ENCODE measurements at places on chromosomes 6 and 20.

DNA sequence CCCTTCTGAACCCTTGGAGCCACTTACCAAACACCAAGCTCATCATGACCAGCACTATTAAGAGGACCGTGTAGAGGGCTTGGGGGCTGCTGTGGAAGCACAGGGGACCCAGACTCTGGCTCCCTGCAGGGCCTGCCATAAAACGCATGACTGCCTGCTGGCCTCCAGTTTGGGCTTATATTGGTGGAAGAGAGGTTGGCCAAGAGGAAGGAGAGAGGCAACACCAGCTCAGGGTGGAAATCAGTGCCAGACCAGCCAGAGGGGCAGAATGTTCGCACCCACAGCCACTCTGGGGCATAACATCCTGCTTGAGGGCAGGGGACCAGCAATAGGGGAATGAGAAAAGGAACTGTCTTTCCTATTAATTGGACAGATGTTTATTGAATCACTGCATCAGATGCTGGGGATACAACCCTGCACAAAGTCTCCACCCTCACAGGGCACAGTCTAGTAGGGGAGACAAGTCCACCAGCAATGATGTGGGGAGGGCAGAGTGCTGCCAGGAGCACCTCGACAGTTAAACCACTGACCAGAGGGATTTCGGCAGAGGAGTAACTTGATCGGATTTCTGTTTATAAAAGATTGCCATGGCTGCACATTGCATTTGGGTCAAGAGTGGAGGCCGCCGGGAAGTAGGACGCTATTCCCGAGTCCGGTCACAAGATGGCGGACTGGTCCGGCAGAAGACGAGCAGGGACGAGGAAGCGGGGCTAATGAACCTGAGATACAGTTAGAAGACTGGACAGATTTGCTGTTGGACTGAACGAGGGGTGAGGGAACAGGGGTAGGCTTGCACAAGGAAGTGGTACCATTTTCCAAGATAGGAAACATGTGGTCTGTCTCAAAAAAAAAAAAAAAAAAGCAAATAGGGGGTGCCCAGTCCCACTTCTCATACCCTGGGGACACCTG is at the start of gene LY6G5C:
Gene LY6G5C, minus strand, starts transcription at position 842 of the 909 bp plus-strand sequence. Its CDS starts 694 bp downstream, at position 148.
- peak; percentile 72 for DNase-seq

- no peak for DNase-seq
These were observed 5.9 kb upstream of the SLCO4A1 start for GRCh38 chr20:62636446-62636845.

DNA sequence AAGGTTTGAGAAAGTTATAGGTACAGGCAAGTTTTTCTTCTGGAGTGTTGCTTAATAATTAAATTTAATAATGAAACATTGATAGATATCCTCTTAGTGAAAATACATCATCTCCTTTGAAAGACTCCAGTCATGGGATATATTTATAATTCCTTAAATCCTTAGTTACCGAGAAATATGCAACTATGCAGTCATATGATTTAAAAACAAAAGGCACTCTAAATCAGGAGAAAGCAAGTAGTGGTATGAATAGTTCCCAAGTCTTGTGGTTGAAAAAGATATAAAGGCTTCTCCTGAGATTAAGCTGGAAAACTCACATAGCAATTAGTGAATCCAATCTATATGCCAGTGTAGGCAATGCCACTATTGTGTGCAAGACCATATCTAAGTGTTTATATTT is 475.4 kb downstream of the EYS start:
- no peak for DNase-seq

DNA sequence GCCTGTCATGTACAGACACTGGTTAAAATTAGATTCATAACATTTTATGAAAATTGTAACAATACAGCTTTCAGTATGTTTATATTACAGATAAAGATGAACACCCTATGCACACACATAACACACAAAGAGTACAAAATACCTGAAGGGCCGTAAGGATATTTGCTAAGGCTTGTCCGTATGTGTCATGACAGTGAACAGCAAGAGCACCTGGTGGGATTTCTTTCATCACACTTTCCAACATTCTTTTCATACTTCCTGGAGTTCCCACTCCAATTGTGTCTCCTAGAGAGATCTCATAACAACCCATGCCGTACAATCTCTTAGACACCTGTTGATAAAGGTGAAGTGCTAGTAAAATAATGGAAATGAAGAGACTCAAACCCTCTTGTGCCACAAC is 83.7 kb downstream of the HMGCLL1 start:
- DNase-seq: no peak

DNA sequence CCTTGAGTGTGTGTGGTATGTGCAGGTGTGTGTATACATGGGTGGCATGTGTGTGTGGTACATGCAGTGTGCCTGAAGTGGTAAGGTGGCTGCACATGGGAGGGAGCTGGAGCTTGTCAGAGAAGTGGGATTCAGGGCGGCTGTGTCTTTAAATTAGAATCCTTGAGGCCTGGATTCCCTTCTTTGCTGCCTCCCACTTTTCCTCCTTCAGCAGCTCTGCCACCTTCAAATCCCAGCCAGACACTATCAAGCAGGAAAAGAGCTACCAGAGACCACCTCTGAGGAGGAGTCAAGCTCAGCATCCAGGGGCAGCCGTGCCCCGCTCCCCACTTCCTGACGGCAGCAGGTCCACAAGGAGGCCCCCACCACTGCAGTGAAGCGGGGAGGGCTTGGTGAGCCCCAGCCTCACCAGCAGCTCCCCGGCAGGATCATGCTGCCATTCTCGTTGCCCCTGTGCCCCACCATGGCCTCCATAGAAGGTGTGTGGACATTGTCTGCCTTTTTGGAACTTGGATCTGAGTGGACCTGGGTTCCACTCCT is 131.0 kb upstream of the MLN start:
- DNase-seq: no peak
